ENCODE measurements at places on chromosomes 2 and 18.

DNA sequence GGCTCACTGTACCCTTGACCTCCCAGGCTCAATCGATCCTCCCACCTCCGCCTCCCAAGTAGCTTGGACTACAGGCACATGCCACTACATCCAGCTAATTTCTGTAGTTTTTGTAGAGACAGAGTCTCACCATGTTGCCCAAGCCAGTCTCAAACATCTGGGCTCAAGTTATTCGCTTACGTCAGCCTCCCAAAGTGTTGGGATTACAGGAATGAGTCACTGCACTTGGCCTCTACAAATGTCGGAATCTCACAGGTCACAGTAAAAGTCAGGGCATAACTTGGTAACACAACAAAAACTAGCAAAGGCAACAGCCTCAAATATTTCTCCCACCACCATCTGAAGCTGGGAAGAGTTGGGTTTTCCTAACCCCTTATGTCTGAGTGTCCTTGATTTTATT lies 25.3 kb downstream of the SCG2 start:
- DNase-seq = no peak

- DNase-seq = no peak
Observed at GRCh38 chr2:88603146-88603545, 24.1 kb downstream of the EIF2AK3 start.

- DNase-seq = no peak
Observed at GRCh38 chr2:4914551-4914950, 777.6 kb upstream of the SOX11 start.

- no peak for DNase-seq
Observed at GRCh38 chr2:203867561-203868200, at the start of gene CTLA4. Gene CTLA4, plus strand, starts transcription at chr2:203867771. Its CDS starts 172 bp downstream, at chr2:203867943.

GRCh38 chr2:64914247-64914646 lies 75.0 kb upstream of the SLC1A4 start:
- no peak for DNase-seq

DNA sequence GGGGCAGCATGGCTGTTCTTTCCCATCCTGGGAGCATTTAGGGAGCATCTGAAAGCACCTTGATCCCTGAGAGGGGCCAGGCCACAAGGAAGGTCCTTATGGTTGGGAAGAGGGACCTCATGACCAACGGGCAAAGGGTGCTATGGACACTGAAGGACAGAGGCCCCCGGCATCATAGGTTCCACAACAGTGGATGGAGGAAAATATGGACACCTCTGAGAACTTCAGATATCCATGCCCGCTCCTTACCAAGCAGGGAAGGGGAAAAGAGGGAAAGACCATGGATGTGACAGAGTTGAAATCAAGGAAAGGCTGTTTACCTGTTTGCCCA lies 94.1 kb upstream of the MGAT4A start:
- no peak for DNase-seq

GRCh38 chr2:190197143-190197720 lies 122.4 kb downstream of the HIBCH start:
- DNase-seq = no peak

- no peak for DNase-seq
Observed at GRCh38 chr18:23330423-23330822, 122.7 kb upstream of the RIOK3 start.

GRCh38 chr2:102048465-102048864 lies 56.7 kb downstream of the IL1R2 start:
- no peak for DNase-seq

DNA sequence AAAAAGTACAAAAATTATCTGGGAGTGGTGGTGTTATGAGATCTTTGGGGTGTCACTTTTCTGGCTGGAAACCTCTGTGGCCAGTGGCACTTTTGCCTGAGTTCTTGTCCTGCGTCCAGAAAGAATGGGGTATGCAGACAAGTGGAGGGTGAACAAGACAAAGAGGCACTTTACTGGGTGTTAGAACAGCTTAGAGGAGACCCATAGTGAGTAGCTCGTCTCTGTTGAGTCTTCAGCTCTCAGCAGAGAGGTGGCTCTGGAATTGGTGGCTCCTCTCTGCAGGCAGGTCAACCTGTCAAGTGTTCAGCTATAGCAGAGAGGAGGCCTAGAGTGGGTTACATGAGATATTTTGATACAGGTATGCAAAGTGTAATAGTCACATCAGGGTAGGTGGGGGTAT lies 26.1 kb downstream of the CRYGD start:
- no peak for DNase-seq

DNA sequence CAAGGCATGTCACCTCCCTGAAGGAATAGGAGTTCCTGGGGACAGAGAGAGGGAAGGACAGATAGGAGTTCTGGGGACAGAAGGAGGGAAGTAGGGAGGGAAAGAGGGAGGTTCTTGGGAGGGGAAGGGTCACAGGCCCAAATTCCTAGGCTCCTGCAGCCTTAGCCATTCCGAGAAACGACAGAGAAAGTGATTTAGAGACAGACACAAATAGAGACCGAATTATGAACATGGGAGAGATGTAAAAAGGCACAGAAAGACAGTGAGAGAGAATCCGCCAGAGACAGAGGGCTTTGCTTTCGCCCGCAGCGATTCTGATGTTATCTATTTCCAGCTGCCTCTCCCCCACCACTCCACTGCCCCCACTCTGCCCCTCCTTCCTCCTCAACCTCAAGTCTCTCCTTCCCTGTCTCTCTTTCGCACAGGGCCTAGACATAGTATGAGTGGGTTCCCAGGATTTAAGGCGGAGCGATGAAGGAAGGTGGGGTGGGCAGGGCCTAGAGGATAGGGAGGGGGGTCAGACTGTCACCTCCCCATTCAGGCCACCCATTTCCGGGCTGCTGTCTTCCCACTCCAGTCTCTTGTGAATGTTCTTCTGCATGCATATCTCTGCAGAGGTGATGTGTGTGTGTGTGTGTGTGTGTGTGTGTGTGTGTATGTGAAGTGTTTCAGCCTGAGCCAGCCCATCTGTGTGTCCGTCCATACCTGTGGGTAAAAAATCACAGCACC lies 3.3 kb upstream of the WNT6 start:
- DNase-seq = no peak

DNA sequence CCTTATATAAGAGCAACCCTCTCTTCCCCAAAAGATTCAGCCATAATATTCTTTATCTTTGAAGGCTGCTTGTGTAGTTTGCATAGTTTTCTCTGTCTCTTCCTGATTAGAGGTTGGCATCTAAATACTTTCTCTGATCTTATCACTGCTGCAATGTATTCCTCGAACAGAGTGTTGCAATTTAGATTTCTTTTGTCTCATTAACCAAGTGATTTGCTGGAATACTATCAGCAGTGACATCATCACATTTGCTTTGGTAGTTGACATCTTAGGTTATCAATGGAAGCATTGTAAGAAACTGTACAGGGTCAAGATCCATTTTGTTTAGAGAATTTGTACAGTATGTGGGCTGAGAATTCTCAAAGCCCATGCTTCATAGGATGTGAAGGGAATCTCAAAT lies 72.0 kb upstream of the NEUROD1 start:
- DNase-seq = no peak

- no peak for DNase-seq
Observed at GRCh38 chr2:51650769-51651168, 618.8 kb upstream of the NRXN1 start.

GRCh38 chr18:68648191-68648590 lies 66.7 kb downstream of the TMX3 start:
- DNase-seq = no peak

DNA sequence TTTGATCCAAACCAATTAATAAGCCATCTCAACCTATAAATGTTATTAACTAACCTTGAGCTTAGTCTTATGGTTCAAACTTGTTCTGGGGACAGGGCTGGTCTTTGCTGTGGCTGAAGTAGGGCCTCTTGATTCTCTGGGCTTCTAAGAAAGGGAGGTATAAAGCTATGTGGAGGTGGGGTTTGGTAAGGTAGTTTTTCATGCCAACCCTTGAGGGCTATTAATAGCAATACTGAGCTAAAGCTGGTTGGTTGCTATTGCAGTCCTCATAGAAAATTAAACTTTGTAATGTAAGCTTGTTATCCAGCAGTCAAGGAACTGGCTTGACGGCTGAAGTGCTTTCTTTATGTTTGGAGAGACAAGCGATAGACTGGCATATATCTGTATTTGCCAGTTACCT lies 112.1 kb downstream of the RND3 start:
- no peak for DNase-seq

GRCh38 chr2:240123821-240124650 lies 12.1 kb downstream of the COPS9 start:
- DNase-seq = no peak

DNA sequence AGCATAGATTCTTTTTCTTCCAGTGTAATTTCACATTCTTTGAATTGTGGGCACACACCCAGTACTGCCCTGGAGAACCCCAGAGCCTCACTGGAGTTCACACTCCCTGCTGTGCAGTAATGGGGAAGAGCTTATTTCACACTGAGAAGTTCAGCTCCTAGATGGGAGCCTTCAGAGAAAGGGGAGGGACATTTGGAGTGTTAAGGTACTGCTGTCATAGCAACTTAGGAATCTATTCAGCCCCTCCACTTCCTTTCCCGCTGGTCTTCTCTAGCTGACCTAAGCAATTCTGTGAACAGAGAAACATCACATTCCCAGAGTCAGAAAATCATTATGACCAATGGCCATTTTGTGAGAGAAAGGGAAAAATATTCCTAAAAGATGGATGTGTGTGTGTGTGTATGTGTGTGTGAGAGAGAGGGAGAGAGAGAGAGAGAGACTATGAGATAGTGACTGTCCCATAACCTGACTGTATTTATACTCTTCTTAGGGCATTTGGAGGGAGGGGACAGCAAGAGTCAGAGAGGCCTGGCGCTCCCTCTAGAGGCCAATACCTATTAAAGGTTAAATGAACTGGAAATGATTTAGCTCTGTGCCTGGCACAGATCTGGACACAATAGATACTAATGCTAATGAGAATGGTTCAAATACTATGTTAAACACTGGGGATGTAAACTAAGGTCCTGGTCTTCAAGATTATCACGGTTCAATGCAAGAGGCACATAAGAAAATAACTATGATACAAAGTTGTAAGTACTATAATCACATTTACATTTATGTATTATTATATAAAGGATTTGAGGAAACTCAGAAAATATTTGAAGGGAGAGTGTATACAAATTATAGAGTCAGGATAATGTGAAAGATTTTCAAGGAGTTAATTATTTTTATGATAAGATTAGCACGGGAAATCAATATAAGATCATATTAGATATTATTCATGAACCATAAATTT lies 41.5 kb upstream of the RPE start:
- peak; percentile 67 for DNase-seq

GRCh38 chr2:28750316-28751251 lies 1.0 kb upstream of the PPP1CB start:
- DNase-seq = peak; percentile 50

- DNase-seq = no peak
Observed at GRCh38 chr2:202695166-202695565, 60.4 kb downstream of the FAM117B start.

DNA sequence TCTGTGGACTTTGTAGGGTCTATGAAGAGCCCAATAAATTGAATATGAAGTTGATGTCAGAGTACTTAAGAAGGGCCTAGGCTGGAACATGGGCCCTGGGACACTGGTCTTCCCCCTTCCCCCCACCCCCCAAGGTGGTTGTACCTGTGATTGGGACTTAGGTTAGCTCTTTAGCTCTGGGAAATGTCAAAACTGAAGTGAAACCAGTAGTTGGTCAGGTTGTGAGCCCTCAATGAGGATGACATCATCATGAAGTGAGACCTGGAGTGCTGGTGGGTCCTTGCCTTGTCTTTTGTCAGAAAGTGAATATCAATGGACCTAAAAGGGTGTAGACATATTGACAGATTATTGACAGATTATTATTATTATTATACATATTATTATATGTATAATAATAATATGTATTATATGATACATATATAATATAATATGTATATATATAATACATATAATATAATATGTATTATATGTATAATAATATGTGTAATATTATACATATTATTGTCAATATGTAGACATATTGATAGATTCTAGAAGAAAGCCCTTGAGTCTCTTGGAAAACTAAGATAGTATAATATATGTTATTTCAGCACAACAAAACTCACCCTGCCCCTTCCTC lies 5.4 kb downstream of the MARS2 start:
- no peak for DNase-seq

- no peak for DNase-seq
Observed at GRCh38 chr18:60675801-60676200, 303.2 kb upstream of the MC4R start.
